PC-3 (cell line): ENCODE measurements at places on chromosomes 7 and 10. TPM values are rescaled to one million over a fixed set of nuclear protein-coding genes. Genes with fewer than 3 reads are reported as not detected.
A peak's percentile ranks its signal among the peaks of the same experiment; 100 is the strongest.

GRCh38 chr10:15897287-15897686 lies 37.0 kb upstream of the MINDY3 start:
- peak; percentile 26 for DNase-seq

GRCh38 chr7:49700841-49701240 lies 72.6 kb upstream of the VWC2 start:
- no peak for DNase-seq

The GARS1 gene
- total RNA-seq: 95.4 and 106 TPM in 2 replicates

- DNase-seq: no peak
Observed at GRCh38 chr7:155266440-155266839, 31.2 kb upstream of the INSIG1 start.

The CRTAC1 gene
- not detected in 2 replicates for total RNA-seq

DNA sequence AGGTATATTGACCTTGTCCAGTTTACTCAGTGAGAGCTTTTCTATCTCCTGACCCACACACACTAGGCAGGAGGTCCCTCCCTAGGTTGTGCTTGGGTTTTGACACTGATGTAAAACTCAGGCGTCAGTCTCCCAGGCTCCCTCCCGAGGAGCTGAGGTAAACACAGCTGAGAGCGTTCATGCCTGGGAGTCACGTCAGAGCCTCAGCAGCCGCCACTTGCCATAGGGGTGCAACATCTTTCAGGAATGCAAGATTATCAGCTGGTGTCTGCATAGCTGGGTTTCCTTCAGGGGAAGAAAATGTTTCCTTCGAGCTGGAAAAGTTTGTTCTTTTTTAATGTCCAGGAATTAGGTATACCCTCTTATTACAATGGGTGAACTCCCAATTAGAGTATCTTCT lies 70.6 kb downstream of the FGFR2 start:
- DNase-seq: no peak

DNA sequence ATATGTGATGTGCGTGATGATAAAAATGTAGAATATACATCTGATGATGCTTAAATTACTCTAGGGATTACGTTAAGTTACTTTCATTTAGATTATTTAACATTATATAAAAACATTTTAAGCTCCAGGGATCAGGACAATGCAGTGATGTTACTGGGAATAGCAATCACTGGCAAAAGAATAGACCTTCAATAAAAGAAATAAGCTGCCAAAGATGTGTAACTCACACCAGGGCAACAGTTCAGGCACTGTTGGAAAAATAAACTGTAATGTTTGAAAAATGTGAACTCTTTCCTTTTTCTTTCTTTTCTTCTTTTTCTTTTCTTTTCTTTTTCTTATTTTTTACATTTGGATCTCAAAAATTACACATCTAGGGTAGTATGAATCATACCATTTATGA lies 131.7 kb downstream of the SEMA3D start:
- DNase-seq: no peak

The ZP3 gene
- total RNA-seq: 11.9 and 21.6 TPM in 2 replicates

GRCh38 chr7:50308532-50309385 lies 4.2 kb downstream of the IKZF1 start:
- no peak for DNase-seq

GRCh38 chr10:88416801-88417200 lies 166.3 kb downstream of the RNLS start:
- DNase-seq: no peak

DNA sequence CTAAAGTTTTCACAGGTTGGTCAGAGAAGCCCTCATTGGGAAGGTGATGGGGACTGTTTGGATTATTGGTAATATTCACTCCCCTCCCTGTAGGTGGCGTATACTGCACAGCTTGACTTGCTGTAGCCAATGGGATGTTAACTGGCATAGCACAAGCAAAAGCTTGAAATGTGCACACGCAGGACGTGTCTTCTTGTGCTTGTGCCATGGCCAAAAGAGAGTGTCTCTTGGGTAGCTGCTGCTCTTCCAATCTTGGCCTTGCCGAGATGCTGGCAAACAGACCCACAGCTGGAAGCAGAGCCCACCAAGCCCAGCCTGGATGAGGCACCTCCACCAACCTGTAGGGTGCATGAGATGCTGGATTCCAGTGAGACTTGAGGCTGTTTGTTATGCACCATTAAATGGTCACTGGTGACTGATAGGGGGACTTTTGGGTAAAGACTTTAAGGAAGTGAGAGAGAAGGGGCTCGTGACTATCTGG lies 266.0 kb downstream of the GRID1 start:
- peak; percentile 23 for DNase-seq

The GPR37 gene
- total RNA-seq: 10.5 and 14.3 TPM in 2 replicates

GRCh38 chr10:3503299-3503698 lies 281.7 kb downstream of the KLF6 start:
- DNase-seq: no peak

GRCh38 chr7:41792120-41792519 lies 89.2 kb upstream of the INHBA start:
- peak; percentile 12 for DNase-seq

DNA sequence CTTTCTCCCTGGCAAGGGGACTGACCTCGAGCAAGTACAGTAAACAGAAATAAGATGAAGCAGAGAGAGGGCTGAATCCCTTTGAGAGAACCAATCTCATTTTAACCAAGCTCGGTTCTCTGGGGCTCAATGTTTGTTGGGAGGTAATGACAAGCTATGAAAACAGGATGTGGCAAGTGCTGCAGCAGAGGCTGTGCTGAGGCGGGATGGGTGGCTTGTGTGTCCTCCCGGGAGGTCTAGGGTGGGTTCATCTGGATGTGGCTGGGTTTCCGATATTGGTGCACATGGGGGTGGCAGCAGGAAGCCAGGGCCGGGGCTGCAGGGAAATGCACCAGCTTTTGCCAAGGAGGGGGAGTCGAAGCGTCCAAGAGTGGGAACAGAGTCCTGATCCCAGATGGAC lies 84.5 kb downstream of the AOAH start:
- no peak for DNase-seq

DNA sequence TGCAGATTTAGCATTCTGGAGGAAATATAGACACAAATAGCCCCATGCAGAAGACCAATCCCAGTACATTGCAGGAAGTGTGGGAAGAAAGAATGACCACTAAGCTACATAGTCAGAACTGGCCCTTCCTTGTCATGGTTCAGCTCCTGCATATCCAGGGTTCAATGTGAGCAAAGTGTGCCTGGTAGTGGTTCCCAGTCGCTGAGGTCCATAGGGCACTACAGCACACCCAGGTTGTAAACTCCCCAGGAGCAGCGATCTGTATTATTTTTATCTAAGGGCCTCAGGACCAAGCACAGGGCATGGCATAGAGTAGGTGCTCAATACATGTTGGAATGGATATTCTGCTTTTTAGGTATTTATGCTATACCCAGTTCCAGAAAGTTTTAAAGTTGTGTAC lies 114.4 kb downstream of the RTKN2 start:
- DNase-seq: no peak

- no peak for DNase-seq
Observed at GRCh38 chr10:5978230-5978489, 817 bp upstream of the IL15RA start.

DNA sequence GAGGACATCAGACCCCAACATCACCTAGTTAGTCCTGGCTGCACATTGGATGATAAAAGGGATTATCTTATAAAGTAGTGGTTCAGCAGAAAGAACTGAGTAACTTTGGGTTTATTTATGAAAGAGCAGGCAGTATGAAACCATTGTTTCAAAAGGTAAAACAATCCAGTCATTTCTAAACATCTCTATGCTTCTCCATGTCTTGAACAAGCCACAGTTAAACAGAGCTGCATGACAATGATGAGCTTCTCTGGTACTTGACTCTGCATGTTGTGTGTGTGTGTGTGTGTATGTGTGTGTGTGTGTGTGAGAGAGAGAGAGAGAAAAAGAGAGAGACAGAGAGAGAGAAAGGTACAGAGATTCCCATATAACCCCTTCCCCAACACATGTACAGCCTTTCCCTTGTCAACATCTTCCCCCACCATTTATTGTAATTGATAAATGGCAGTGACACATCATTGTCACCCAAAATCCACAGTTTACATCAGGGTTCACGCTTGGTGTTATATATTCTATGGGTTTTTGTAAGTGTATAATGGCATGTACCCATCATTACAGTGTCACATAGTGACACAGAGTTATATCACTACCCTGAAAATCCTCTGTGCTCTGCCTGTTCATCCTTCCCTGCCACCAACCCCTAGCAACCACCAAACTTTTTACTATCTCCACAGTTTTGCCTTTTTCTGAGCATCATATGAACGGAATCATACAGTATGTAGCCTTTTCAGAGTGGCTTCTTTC lies 32.8 kb upstream of the SLC18A3 start:
- no peak for DNase-seq

The DDX56 gene
- total RNA-seq: 93.8 and 119 TPM in 2 replicates

- no peak for DNase-seq
Observed at GRCh38 chr7:114929570-114929969, 7.7 kb downstream of the MDFIC start.

- no peak for DNase-seq
Observed at GRCh38 chr10:97019213-97019844, 166.4 kb downstream of the SLIT1 start.

GRCh38 chr10:13189961-13190360 lies 28.6 kb downstream of the MCM10 start:
- DNase-seq: no peak

- peak; percentile 41 for DNase-seq
Observed at GRCh38 chr10:103053659-103054581, 135.8 kb downstream of the CNNM2 start.

The ITGB8 gene
- total RNA-seq: 13.9 and 14.0 TPM in 2 replicates

DNA sequence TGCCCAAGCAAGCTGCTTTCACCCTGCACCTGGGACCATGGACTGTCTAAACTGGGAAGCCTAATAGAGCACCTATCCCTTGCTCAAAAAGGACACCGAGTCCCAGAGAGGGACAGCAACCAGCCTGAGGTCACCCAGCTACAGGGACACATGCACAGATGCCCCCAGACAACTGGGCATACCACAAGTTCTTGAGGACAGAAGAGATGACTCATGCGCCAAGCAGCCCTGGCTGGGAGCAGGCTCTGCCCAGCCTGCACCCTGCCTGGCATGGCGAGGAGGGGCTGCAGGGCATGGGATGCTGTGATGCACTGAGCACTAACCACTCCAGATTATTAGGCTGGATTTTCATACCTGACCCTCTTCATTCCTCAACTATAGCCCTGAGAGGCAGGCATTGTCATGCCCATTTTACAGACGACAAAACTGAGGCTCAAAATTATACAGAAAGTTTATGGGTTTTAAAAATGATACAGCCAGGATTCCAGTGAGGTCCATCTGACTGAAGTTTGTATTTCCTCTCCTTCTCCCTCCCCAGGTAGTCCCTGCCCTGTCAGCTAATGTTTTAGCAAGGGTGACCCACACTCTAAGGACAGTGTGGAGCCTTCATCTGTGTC lies 289.3 kb upstream of the ZMIZ1 start:
- peak; percentile 96 for DNase-seq

DNA sequence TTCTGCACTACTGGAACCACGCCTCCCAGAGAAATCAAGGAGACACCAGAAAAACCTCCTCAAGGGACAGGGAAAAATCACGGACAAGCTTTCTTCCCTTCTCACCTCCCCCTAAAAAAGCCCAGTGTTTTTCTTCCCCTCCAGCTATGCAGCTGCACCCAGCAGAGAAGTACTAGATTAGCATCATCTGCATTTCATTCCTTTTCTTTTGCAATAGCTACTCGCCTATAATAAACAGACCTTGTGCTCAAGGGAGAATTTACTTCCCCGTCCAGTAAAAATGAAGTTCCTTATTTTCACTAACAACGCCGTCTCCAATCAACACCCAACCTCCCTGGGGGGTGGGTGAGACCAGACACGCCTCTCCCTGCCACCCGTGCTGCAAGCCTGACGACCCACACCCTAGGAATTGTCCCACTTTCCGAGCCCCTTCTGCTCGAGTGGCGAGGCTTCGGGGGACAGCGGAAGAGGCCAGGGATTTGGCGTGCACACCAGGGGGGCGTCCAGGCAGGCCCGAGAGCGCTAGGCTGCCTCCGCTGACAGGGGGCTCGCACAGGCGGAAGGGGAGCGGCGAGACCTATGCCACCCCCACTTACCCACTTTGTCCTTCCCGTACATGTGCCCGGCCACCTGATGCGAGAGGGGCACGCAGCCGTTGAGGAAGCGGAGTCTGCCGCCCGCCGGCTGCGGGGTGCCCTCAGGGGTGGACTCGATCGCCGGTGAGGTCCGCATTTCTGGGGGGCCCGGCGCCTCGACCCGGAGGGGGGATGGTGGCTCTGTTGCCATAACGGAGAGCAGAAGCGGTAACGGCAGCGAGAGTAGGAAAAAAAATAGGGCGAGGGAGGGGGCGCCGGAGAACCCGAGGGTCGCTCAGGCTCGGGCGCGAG lies 625 bp downstream of the IPMK start:
- peak; percentile 60 for DNase-seq

The NKX1-2 gene
- total RNA-seq: 0.36 and 0.86 TPM in 2 replicates

DNA sequence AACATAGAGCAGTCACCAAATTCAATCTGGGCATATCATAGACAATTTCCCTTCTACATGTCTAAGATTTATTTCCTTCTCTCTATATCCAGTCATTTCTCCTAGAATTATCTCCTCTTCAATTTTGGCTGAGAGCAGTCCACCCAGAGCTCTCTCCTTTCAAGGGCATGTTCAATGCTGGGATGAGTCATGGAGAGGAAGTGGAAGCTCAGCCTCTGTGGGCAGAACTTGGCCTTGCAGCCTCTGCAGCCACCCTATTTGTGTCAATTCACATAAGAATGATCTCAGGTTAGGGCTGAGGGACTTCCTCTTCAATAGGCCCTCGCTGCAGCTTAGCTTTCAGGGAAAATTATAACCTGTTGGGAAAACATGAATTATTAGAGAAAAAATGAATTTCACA lies 560.8 kb downstream of the POM121L12 start:
- peak; percentile 18 for DNase-seq

DNA sequence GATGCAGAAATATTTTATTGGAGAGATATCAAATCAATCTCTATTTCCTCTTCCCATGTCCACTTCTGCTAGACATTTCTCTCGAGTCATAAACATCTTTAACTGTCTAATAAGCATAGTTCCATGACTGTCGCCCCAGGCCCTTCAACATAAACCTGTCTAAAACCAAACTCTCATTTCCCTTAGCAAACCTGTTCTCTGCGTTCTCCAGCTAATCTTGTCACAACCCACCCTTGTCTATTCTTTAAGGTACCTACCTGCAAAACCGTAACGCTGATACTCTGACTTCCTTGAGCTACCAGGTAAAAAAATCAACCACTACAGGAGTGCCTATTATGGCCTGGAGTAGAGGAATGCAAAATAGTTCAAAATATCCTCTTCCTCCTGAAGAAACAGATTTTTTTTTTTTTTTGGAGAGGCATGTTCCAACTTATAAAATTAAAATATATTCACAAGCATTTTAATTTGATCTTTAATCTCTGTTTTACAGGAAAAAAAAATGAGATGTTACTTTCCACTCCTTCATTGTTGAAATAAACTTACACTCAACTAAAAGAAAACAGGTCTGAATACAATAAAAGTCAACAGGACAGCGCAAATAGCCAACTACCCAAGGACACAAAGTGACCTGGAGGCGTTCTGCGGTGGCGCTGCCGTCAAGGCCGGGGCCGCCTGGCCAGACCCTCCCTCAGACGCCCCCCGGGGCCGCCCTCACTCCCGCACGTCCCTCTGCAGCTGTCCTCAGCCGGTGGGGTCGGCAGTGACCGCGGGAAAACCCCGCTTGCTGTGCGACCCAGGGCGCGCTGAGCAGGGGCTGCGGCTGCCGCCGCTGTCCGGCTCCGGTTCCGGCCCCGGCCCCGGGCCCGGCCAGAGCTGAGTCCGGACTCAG lies 765 bp downstream of the SLC25A40 start:
- peak; percentile 9 for DNase-seq

The PRTFDC1 gene
- total RNA-seq: 9.7 and 10.2 TPM in 2 replicates

The WEE2 gene
- not detected in 2 replicates for total RNA-seq
